ENCODE measurements at places on chromosomes 11 and 22.

DNA sequence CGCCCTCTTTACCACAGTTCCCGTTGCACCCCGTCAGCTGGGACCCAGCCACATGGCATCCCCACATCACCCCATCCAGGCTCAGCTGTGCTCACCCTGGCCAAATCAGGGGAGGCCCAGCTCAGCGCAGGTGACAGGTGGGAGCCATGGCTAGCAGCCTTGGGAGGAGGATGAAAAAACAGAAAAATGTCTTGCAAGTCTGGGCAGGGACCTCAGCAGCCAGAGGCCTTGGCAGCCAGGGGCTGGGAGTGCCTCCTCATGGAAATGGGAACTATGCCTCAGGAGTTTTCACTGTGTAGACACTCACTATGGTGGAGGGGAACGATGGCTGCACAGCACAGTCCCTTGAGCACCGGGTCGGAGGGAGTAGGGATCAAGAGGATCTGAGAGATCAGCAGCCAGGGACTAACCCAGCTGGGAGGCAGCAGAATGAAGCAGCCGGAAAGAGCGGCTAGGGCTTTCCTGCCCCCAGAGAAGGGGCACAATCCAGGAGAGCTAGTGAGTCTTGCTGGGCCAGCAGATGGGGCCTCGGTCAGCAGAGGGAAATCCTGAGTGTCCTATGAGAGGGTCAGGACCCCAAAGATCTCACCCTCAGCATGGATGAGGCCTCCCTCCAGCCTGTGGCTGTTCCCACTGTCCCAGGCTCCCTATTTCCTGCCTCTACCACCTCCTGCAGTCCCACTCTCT, 6.2 kb upstream of the FTH1 start:
- DNase-seq: no peak

- no peak for DNase-seq
Measured at GRCh38 chr11:2742611-2743426, 43.0 kb upstream of the KCNQ1OT1 start.

GRCh38 chr22:42202048-42202447, 68.4 kb downstream of the TCF20 start:
- DNase-seq: no peak

- no peak for DNase-seq
Measured at GRCh38 chr11:69231466-69232018, 62.4 kb upstream of the MYEOV start.

- no peak for DNase-seq
Measured at GRCh38 chr11:858053-858761, 15.6 kb downstream of the TSPAN4 start.

- DNase-seq: no peak
Measured at GRCh38 chr11:103070142-103070541, 21.8 kb downstream of the DCUN1D5 start.

DNA sequence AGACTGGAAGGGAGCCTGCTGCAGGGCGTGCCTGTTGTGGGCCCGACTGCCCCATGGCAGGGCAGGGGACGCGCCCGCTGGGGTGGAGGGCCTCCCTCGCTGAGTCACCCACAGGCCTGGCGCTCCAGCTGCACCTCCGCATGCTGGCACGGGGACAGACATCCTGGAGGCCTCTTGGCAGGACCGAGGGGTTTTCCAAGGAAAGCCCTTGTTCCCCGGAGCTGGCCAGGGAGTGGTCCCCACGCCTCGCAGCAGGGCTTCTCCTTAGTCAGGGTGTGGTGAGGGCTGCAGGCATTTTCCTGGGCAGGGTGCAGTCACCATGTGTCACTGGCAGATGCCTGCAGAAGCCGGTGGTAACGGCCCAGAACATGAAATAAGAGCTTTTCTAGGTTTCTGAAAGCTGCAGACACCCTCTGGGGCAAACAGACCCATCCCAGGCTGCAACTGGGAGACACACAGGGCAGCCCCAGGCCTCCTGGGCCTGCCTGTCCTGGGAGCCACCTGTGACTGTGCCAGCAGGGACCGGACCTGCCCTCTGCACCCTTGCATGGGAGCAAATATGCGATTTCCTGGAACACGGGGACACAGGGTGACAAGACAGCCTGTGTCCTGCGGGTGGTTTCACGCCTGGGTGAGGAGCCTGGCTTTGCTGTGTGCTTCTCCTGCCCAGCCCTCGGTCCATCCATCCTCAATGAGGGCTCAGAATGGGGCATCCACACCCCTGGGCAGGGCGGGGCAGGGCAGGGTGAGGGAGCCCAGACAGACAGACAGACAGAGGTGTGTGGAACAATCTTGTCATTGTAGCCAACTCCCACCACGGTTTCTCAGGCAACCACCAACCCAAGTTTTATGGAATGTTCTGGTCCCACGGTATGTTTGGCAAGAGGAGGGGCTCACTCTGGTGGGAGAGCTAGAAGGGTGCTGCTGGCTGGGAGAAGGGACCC, 43.2 kb upstream of the FADD start:
- no peak for DNase-seq

- no peak for DNase-seq
Measured at GRCh38 chr11:110761991-110762390, 49.8 kb upstream of the ARHGAP20 start.

- no peak for DNase-seq
Measured at GRCh38 chr11:134270250-134270714, 5.9 kb upstream of the GLB1L3 start.

DNA sequence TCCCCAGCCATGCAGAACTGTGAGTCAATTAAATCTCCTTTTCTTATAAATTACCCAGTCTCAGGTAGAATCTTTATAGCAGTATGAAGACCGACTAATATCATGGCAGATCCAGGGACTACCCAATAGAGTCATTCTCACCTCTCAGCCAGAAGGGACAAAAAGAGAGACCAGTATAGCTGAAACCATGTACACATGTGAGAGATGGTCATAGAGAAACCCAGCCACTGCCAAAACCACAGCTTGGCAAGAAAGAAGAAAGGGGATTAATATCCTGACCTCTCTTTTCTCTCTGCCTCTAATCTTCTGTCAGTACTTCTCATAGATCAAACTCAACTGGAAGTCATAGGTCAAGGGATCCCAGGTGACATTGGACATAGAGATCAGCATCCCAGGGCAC, 109.8 kb downstream of the CCDC34 start:
- no peak for DNase-seq

GRCh38 chr11:47104261-47104950, 72.3 kb downstream of the ARFGAP2 start:
- DNase-seq: no peak

DNA sequence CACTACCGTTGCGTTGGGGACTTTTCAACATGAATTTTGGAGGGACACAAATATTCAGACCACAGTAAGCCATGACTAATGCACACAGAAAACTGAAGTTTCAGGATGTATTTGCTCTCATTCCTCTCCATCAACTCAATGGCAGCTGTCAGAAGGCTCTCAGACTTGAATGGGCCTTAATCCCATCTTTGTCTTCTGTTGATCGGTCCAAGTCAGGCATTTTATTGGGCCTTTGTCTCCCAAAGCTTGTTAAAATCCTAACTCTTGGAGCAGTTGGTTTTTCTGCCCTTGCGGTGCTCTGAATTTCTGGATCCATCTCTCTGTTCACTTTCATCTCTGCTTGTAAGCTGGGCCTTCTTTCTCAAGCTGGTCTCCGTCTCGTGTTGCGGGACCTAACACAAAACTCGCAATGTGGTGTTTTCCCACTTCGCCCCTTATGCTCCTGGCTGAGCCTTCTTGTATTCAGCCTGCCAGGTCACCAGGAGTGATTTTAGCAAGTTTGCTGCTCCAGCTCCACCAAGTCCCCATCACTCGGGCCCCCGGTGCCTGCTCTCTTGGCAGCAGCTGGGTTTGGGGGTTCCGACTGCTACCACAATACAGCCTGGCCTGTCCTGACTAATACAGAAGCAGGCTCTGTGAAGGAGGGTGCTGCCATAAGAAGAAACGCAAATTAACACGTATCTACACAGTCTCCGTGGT, 27.0 kb downstream of the TSPAN32 start:
- no peak for DNase-seq

GRCh38 chr11:92739491-92739890, 230.0 kb upstream of the MTNR1B start:
- DNase-seq: no peak

DNA sequence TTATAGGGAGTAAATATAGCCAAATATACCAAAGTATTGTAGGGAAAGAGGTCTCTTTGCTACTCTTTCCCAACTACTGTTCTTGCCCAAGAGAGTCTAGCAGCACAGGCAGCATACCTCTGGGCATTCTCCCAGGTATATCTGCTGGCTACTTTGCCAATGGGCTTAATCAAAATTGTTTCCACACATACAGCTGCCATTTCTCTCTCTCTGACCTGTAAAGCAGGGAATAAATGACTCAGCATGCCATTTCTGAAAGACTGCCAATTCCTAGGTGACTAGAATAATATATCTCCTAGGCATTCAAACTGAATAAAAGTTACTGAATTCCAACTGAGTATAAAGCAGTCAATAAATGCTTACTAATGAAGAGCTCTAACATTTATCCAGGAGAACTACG, 44.6 kb downstream of the RDX start:
- DNase-seq: no peak

DNA sequence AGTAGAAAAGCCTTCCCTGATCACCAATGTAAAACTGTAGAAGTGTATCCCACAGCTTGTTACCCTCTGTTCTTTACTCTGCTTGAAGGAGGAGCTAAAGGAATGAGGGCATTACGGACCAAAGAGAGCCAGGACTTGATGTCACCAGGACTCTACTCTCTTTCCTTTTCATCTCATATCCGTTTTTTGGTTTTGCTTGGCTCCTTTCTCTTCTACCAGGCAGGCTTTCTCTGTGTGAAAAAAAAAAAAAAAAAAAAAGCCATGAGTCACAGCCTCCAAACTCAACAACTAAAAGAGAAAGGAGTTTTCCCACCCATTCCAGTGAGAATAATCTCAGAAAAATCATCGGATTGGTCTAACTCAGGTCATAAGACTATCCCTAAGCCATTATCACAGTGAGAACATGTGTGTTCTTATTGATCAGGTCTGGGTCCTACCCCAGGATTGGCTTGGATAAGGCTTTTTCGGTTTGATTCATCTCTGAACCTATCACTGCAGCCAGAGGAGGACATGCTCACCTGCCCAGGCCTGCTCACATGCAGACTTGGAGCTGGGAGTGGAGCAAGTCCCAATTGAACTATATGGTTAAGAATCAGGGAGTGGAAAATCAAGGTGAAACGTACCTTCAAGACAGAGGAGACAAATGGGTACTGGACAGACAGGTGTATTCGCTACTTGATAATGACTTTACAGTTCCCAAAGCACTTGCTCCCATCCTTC, 19.4 kb upstream of the LRRC55 start:
- DNase-seq: no peak

DNA sequence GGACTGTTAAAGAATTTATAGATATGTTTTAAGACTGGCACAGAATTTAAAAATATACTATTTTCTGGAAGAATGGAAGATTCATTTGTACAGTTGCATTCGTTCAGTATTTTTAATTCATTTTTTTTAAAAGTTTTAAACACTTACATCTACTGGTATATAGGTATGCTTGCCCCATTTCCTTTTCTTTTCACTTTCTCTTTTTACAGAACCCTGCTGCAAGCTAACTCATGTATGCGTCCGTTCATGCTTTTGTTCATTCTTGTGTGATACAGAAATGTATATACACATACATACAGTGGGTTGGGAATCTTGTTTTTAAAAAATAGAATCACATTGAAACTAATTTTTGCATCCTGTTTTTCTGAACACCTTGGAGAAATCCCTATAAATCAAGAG, 31.0 kb downstream of the PACS1 start:
- no peak for DNase-seq

- DNase-seq: no peak
Measured at GRCh38 chr11:63811522-63811921, 1.7 kb upstream of the SPINDOC start.

DNA sequence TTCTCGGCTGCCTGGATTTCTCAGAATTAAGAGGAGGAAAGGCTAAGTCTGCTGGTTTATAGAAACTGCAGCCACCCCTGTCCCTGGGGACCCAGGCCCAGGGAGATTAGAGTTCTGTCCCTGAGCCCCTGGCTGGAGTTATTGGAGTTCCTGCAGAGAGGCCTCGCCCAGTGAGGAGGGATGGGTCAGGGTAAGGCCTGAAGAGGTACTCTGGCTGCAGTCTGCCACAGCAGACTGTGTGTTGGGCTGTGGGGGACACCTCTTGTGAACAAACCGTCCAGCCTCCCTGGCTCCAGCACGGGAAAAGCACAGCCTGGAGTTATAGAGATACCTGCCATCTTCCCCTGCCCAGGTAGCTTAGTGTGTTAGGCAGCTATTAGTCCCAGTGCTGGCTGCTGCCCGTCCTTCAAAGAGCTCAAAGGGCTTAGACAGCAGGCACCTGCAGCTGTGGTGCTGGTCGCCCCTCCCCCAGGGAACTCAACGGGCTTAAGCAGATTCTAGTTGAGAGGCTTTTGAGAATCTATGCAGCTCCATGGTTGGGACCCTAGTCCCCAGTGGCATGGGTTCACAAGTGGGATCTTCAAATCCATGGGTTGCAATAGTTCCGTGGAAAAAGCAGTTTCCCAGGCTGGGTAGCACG, 36.6 kb upstream of the MUC15 start:
- DNase-seq: no peak

DNA sequence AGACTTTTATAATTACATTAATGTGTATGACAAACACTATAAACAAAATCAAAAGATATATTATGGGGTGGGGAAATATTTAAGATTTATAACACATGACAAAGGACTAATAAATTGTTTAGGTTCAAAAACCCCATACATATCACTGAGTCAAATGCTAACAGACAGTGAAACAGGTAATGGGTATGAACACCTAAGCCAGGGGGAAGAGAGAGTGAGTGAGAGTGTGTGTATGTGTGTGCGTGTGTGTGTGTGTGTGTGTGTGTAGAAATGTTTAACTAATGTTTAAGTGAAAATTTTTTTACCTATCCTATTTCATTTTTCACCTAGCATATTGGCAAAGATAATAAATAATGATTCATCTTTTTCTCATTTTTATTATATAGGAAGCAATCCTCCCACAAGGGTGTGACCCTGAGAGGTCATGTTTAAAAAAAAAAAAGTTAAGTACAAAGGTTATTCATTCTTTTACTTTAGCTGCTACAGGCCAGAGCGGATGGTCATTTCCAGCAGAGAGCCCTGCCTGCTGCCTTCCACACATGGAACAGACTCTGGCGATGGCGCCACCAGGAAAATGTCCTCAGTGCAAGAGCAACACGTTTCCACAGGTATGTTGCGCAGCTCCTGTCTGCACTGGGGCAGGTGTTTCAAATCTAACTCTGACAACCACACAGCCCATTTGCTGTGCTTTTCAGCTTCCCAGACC, 72.9 kb downstream of the PISD start:
- no peak for DNase-seq

- no peak for DNase-seq
Measured at GRCh38 chr11:101082813-101083212, 46.8 kb downstream of the PGR start.

DNA sequence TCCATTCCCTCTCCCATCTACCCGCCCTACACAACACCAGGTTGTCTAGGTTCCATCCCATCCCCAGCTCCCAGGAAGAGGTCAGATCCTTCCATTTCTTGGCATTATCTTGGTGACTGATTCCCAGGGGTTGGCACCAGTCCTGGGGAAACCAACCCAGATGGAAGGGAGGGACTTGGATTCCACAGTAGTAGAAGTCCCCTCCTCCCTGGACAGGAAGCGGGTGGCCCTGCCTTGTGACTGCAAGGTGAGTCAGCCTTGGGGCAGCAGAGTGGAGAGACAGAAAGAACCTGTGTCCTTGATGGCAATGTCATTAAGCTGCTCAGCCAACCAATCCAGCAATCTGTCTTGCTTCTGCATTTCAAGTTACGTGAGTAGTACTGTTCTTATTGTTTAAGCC, 26.5 kb downstream of the SYT13 start:
- DNase-seq: no peak
